ENCODE measurements at places on chromosomes 3 and 15. TPM values are rescaled to one million over a fixed set of nuclear protein-coding genes. Genes with fewer than 3 reads are reported as not detected.
A peak's percentile ranks its signal among the peaks of the same experiment; 100 is the strongest.

GRCh38 chr3:154598166-154598565, 168.2 kb upstream of the GPR149 start:
- H3K27ac ChIP-seq = no peak overlapping the region
- no peaks in the 10 kb centered on the region for H3K36me3 ChIP-seq
- peaks cover 9% of the 10 kb centered on the region for H3K27me3 ChIP-seq
- no peak overlapping the region for H3K4me3 ChIP-seq
- H3K4me1 ChIP-seq = no peaks in the 10 kb centered on the region
- DNase-seq = no peak

DNA sequence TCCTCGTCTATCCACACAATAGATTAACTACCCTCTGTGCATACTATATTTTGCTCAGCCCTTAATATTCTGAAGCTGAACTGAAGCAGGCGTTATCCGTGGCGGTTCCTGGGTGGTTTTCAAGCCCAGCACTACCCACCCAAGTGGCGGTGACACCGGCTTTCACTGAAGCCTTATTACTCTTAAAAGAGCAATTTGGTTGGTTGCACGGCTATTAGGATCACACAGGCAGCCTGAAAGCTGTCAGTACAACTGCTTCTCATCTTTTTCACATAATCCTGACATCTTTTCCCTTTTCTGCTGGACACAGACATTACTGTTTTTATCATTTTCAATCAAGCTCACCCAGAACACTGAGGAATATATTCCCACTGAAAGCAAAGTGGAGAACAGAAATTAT, 525.3 kb upstream of the ZNF717 start:
- no peaks in the 10 kb centered on the region for H3K27me3 ChIP-seq
- H3K36me3 ChIP-seq = peaks cover 2% of the 10 kb centered on the region
- H3K27ac ChIP-seq = no peak overlapping the region

DNA sequence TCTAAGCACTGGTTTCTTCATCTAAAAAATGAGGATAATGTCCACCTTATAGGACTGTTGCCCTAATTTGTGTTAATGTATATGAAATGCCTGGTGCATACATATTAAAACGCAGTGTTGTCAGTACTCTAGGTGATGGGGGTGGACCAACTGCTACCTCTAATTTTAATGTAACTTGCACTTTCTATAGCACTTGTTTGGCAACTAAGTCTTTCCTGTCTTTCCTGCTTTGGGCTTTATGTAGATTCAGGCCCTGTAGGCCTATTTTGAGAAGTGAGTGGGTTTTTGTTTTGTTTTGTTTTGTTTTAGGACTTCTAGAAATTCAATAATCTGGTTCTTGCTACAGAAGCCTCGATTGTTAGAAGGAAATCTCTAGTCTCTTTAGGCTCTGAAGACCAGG, 21.2 kb downstream of the SLC7A14 start:
- peaks cover 13% of the 10 kb centered on the region for H3K4me1 ChIP-seq
- peak overlapping the region; percentile 15 for H3K27ac ChIP-seq
- no peak overlapping the region for H3K4me3 ChIP-seq
- H3K36me3 ChIP-seq = peaks cover 1% of the 10 kb centered on the region

GRCh38 chr15:83318861-83319415, 34.5 kb upstream of the BNC1 start:
- H3K4me1 ChIP-seq = peaks cover 19% of the 10 kb centered on the region
- H3K36me3 ChIP-seq = peaks cover 2% of the 10 kb centered on the region
- no peak overlapping the region for H3K4me3 ChIP-seq
- no peak overlapping the region for H3K27ac ChIP-seq
- no peak for DNase-seq
- no peaks in the 10 kb centered on the region for H3K27me3 ChIP-seq

GRCh38 chr15:62035256-62035924, 24.9 kb downstream of the VPS13C start:
- no peaks in the 10 kb centered on the region for H3K4me1 ChIP-seq
- no peaks in the 10 kb centered on the region for H3K27me3 ChIP-seq
- H3K27ac ChIP-seq = no peak overlapping the region
- H3K36me3 ChIP-seq = peaks cover 19% of the 10 kb centered on the region

SLC28A2 gene
- not detected for total RNA-seq

DNA sequence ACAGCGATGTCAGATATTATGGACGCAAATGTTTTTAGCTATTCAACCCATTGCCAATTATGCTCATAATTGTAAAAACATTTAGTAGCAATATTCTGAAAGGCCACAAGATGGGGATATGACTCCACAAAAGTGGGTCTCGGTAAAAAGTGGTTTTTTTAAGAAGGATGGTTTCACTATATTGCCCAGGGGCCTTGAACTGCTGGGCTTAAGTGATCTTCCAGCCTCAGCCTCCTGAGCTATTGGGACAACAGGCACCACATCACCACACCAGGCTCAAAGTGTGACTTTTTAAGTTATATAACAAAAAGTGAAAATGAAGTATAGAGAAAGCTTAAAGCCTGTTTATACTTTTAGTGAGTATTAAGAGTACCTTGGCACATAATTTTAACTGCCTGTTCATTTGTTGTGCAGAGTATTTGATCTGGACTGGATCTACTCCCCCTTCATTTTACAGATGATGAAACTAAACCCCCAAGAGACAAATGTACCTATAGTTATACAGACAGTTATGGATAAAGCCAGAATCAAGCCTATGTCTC, 9.4 kb downstream of the NAA50 start:
- no peaks in the 10 kb centered on the region for H3K27me3 ChIP-seq
- peaks cover 3% of the 10 kb centered on the region for H3K36me3 ChIP-seq
- H3K4me1 ChIP-seq = peaks cover 5% of the 10 kb centered on the region
- DNase-seq = no peak

CYP1A2 gene
- total RNA-seq = 0.09 TPM
